LNCaP clone FGC (cell line): ENCODE measurements at places on chromosomes 1 and 21.

DNA sequence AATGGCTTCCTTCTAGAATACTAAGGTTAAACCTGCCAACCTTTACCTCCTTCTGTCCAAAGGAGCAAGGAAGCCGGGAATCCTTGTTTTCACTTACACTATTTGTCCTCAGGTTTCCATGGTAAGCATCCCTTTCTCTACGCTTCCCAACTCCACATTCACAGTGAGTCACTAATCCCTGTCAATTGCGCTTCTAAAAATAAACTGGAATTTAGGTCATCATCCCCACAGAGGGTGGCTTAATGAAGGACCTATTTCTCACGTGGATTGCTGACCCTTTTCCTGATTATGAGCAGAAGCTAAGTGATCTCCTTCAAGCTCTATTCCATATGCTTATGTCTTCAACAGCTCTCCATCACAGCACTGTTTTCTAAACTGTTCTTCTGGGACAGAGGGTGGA lies 39.9 kb upstream of the ABCA4 start:
- DNase-seq, result no peak

GRCh38 chr21:36096398-36097290 lies 26.8 kb downstream of the CBR1 start:
- no peak for DNase-seq

GRCh38 chr1:221237587-221237986 lies 358.3 kb downstream of the HLX start:
- DNase-seq, result no peak

- DNase-seq, result no peak
These were observed 35.6 kb downstream of the PTPN14 start for GRCh38 chr1:214515544-214516433.

- DNase-seq, result no peak
These were observed 48.2 kb downstream of the DDX20 start for GRCh38 chr1:111803951-111804350.
